CD4-positive, alpha-beta T cell treated with Interleukin-6 at 100 ng/mL for 8 hours (primary cell): ENCODE measurements at places on chromosomes 7 and 10.

DNA sequence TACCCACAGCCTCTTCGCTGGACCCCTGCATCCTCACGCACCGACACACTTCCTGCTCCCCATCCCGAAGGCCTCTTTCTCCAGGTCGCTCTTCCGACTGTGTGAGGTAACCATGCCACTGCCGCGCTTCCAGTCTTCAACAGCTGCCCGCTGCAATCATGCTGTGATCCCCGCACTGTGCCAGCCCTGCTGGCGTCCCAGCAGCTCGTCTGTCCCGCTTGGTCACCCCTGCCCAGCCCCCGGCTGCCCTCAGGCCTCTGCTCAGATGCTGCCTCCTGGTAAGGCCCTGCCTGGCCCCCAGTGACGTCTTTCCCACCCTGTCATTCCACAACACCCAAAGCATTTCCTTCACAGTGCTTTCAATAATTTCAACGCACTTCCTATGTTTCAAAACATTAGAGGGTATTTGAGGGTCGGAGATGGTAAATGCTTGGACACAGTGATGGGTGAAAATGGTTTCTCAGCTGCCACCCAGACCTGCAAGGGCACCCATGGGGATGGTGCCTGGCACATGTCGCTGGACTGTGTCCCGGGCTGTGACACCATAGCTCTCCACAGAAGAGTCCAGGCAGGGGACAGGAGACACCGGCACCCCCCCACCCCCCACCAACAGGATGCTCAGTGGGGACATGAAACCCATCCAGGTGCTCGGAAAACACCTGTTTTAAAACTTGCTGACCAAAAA lies 125.2 kb downstream of the MAD1L1 start:
- no peak for DNase-seq

DNA sequence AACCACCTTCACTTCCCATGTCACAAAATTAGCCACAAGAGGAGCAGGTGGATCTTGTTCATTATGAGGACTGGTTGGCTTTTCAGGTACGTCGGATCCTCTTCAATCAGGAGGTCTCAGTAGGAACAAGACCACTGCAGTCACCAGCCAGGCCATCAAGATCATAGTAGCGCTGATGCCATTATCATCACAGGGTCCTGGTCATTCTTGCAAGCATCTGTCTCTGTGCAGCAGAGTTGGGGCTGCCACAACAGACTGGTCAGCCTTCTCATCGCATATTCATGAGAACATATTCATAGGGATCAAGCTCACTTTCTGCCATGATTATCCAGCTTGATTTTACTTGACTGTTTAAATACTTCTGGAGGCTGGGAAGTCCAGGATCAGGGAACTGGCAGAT lies 67.1 kb downstream of the ADCYAP1R1 start:
- no peak for DNase-seq

DNA sequence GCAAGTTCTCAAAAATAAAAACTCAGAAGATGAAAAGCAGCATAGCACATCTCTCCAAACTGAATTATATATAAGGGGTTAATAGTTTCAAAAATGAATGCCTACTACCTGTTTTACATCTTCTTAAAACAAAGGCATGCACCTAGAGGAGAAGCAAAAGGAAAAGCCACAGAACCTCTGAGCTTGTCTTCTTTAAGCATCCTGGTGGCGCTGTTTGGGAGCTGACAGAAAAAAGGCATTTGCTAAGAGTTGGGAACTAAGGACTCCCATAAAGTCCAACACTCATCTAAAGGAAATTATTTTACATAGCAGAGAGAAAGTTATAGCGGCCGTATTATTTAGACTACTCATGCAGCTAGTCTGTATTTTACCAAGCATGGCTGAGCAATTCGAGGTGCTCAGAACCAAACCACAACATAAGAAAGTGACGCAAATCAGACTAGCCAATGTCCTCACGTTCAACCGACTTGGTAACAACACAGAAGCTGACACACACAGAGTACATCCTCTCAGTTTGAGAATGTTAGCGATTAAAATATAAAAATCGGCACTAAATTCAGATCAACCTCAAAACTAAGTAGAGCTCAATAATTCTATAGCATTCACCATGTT lies 38.8 kb downstream of the PTN start:
- DNase-seq, result no peak

DNA sequence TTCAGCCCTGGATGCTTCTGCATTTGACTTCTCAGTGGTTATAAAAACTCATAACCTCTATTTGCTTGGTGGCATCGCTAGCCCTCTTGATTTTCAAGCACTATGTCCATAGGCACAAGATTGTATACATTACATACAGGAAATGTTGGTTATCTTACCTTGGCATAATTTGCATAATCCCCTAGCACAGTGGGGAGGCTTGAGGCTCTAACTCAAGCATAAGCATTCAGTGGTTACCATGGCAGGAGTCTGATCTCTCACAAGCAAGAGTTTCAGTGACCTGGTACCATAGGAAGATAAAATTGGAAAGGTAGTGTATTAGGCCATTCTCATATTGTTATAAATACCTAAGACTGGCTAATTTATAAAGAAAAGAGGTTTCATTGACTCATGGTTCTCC lies 121.8 kb downstream of the PLXDC2 start:
- DNase-seq, result no peak

DNA sequence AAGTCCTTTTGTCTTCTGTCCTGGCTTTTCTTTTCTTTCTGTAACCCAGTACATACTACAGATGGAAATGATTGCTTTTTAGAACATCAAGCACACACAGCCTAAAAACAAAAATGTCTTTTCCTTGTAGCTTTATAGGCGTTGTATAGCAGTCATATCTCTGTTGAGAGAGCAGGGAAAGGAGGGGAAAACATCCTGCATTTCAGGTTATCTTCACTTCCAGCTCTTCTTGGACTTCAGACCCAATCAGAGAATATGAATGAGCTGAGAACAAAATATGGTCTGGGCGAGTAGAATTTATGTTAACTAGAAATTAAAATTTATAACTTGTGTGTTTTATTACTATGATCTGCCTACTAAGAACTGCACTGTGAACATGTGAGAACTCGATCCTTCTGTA lies 14.7 kb downstream of the TMEM60 start:
- DNase-seq, result no peak

- DNase-seq, result no peak
Measured at GRCh38 chr7:73869011-73869798, 8.2 kb downstream of the TMEM270 start.

DNA sequence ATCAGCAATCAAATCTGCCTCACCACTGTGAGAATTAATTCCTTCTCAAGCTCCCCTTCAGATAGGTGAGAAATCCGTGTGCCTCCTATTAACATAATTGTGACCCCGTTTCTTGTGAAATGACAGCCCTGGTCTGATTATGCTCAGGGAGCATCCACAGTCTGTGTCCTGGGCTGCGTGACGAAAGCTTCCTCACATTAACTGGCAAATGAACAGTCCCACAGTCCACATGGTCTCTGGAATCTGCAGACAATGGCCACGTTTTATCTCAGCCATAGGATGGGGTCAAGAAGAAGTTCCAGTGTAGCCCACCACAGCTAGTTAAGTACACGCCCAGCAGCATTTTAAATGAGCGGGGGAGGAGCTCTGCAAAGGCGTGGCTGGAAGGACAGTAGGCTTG lies 229.2 kb downstream of the RPS24 start:
- no peak for DNase-seq

DNA sequence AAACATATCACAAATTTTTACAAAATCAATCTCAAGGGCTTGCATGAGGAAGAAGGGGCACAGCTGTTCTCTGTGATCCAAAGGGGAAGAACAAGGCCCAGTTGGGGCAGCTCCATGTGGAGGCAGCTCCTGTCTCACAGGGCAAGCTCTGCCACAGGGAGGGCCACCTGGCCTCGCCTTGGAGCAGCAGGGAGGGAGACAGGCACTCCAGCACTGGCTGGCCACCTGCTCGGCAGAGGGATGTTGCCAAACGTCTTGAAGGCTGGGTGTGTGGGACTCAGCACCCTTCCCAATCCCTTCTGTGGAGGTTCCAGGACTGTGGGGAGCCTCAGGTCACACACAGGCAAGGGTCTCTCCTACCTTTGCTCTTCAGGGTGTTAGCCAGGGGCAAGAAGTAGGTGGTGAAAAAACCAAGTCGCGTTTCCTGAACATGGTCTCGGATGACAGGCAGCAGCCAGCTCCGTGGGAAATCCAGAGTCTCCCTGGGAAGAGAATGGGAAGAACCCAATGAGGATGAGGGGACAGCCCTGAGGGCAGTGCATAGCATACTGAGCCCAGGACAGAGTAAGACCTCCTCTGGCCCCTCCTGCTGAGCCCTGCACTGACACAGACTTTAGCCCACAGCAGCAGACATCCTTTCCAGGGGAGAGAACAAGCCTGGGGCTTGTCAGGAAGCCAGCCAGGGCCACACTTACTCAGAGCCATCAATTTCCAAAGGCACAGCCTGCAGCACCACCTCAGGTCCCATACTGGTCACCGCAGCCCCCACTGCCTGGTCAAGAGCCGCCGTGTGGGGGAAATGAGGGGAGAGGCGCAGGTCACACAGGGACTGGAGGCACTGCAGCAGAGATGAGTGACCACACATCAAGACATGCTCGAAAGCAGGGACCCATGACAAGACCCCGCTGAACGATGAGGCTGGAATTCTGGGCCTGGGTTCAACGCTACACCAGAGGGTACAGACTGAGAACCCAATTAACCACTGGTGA lies 21.9 kb downstream of the RRP12 start:
- DNase-seq, result no peak

DNA sequence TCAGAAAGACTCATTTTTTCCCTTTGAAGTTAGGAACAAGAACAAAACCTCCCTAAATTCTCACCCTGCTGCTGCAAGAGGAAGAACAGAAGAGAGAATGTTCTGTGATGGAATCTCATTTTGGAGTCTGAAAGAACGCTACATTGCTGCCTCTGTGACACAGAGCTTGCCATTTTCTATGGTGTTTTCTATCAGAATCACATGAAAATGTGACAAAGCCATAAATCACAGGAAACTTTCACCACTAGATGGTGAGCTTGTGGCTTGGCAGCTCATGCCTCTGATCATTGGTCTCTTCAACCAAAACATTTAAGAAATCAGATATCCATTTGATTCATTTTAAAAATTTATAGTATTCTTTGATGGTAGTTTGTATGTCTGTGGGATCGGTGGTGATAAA lies 82.9 kb downstream of the CADPS2 start:
- DNase-seq, result no peak

DNA sequence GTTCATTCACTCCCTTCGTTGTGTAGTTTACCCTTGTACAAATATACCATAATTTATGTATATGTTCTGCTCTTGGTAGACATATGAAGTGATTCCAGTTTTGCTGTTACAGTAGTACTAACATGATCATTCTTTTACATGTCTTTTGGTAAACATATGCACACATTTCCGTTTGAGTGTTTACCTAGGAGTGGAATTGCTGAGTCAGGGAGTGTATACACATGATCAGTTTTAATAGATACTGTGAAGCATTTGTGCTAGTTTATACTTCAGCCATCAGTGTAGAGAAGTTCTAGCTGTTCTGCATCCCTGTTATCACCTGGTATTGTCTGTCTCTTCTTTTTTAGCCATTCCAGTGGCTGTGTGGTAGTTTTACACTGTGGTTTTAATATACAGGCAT lies 34.5 kb upstream of the CYP26C1 start:
- DNase-seq, result no peak

DNA sequence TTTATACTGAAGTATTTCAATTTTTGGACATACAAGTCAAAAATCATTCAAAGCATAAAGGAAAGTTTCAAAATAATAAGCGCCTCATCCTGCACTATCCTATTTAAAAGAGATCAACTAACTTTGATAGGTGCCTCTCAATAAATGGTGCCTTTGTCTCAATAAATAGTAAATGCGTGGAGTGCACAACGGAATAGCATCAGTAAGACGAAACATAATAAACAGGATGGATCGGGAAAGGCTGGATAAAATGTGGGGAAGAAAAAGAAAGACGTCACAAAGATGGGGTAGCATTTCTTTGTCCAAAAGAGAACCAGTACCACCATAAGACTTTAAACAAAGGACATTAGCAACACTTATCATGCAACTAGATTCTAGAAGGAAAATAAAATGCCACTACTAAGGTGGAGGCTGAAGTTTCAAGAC lies 571 bp upstream of the PRKAR2B start:
- no peak for DNase-seq

- DNase-seq, result no peak
Measured at GRCh38 chr10:107166403-107166802, 1.9 kb upstream of the SORCS1 start.

- DNase-seq, result peak; percentile 53
Measured at GRCh38 chr10:97796651-97797050, 24.9 kb upstream of the SFRP5 start.

GRCh38 chr10:59283456-59284091 lies 78.8 kb downstream of the FAM13C start:
- DNase-seq, result no peak

DNA sequence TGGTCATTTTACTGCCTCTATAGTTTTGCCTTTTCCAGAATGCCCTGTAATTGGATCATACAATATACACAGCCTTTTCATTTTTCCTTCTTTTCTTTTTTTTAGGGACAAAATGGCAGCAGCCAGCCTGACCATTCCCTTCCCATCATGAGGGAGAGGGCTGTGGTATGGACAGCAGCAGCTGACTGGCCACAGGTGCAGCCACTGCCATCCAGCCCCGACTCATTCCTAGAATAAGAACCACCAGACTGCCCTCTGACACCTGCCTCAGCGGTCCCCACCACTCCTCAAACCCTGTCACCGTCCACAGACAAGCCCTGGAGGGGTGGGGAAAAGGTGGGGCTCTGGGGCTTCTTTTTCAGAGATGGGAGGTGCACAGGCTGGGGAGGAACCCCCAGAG lies 92.8 kb downstream of the EPDR1 start:
- DNase-seq, result no peak

DNA sequence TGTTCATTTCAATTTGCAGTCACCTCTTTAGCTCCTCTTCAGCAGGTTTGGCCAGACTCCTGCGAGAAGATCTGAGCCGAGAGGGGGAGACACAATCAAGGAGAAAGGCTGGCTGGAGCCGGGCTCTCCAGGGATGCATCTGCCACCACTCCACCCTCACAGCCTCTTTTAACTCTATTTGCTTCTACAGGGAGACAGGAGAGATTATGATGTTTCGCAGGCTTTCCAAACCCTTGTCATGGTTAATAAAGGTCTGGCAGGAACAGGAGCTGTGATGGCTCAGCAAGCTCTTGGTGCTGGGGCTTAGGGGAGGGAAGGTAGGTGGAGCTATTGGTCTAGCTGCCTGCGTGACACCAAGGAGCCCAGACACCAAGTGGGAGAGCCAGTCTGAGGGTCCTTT lies 448.1 kb upstream of the PODXL start:
- no peak for DNase-seq

- no peak for DNase-seq
Measured at GRCh38 chr7:8277394-8277982, 15.5 kb upstream of the ICA1 start.

DNA sequence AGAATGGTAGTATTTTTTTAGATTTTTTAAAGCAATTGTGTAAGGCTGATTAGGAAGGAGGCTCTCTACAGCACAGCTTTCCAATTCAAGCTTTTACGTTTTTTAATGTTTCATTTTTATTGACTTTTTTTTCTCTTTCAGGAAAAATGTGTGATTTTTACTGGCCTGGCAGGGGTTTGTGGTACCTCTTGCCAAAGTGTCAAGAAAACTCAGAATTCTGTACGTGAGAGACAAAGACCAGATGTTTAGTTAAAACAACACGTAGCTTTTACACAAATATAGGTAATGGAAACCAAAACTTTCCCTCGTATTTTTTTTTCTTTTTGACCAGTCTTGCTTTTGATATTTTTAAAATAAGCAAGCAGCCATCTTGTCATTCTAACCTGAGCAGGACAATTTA lies 6.0 kb upstream of the NPVF start:
- no peak for DNase-seq

- no peak for DNase-seq
Measured at GRCh38 chr10:116300542-116300941, 23.7 kb upstream of the CCDC172 start.
